SHP77 (cell line): ENCODE measurements at places on chromosomes 4 and X.
A peak's percentile ranks its signal among the peaks of the same experiment; 100 is the strongest.

DNA sequence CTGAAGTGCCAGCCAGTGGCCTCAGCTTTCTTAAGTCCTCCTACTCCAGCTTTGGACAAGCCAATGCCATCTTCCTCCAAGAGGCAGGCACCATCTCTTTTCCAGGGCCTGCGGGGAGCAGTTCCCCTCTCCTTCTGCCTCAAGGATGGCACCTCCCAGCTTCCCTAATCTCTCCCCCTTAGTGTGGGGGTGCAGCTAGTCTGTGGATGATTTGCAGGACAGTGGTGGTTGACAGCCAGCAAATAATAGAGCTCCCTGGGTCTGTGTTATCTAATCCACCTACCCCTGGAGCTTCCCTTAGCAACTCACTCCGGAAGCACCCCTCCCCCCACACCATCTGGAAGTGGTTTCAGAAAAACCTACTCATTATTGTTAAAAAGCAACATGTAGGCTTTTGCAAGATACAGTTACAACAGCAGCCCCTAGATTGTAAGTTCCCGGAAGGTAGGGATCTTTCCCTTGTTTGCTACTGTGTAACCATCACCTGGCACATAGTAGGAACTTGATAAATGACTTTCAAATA, 247.1 kb downstream of the BCOR start:
- DNase-seq = no peak

GRCh38 chr4:137739391-137739790, 207.1 kb upstream of the PCDH18 start:
- no peak for DNase-seq

- DNase-seq = peak; percentile 80
These were observed 893 bp upstream of the SEPTIN11 start for GRCh38 chr4:76948443-76949275.

GRCh38 chrX:123324625-123325024, 140.5 kb downstream of the GRIA3 start:
- no peak for DNase-seq

DNA sequence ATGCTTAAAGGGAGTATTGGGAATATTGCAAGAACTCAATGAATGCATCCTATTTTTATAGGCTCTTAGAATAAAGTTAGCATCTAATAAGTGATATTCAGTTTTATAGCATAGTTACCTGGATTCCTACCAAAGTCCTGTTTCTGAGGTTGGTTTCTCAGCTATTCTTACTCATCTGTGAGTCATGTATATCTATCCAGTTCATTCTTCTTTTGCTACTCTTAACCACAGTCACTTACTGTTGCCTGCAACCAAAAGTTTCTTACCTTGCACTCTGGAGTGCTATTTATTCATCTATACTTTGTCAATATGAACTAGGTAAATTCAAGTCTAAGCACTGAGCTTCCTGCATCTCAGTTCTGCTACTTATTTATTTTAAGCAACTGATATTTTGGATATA, 322.5 kb downstream of the HS3ST1 start:
- no peak for DNase-seq
